CD4-positive, alpha-beta T cell treated with Interferon gamma for 1 hour (primary cell): ENCODE measurements at places on chromosomes 7 and 10.

GRCh38 chr10:9243941-9244411, 1189.5 kb downstream of the GATA3 start:
- DNase-seq = no peak

DNA sequence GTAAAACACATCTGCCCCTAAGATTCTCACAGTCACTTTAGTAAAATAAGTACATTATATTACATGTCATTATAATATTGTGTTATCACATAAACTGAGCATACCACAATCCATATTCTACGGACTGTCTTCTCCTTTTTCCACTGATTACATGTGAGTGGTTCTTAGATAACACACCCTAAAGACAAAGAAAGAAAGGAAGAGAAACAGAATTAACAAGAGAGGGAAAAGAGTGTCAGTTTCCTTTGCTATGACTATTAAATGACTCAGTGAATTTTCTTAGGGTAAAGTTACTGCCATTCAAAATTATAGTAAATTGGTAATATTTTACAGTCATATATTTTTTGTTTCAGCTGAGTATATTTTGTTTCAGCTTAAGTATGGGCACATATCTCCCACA, 268.3 kb downstream of the TWIST1 start:
- no peak for DNase-seq

DNA sequence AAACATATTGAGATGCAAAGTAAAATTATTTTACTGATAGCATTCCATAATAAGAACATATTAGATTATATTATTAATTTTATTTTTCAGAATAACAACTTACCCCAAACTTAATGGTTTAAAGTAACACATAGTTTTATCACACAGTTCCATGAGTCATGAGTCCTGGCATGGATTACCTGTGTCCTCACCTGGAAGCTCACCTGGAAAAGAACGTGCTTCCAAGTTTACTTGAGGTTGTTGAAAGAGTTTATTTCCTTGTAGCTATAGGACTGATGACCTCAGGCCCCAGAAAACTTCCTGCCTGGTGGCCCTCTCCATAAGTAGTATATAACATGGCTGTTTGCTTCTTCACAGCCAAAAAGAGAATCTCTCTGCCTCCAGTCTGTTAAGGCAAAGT, 254.6 kb downstream of the TFEC start:
- no peak for DNase-seq

DNA sequence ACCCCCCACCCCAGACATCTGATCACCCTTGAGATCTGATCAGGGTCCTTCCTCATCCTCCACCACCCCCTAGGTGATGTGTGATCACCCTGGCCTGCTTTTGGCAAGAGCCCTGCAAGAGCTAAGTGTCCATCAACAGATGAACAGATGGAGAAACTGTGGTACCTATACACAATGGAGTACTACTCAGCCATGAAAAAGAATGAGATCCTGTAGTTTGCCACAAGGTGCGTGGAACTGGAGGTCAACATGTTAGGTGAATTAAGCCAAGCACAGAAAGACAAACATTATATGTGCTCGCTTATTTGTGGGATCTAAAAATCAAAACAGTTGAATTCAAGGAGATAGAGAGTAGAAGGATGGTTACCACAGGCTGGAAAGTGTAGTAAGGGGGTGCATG, 209.1 kb downstream of the USP6NL start:
- DNase-seq = no peak

GRCh38 chr10:76195654-76196390, 764.4 kb downstream of the LRMDA start:
- no peak for DNase-seq

- DNase-seq = no peak
Measured at GRCh38 chr10:29877793-29878491, 181.4 kb downstream of the JCAD start.

DNA sequence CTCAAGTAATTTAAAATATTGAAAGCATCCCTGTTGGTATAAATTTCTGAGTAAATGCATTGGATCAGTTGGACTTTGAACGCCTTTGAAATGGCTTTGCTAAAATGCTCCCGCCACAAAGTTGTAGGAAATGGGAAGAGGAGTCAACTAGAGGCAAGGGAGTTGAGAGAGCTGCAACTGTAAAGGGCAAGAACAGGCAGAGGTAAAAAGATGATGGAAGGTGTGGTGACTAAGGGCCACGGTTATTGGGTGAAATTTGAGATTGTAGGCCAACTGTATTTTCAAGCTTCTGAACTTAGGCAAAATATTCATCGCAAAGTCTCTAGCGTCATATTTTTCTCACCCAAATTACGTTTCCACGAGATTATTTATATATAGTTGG, 595 bp upstream of the SUMF2 start:
- no peak for DNase-seq

GRCh38 chr10:5779730-5780129, 33.5 kb downstream of the GDI2 start:
- DNase-seq = no peak

DNA sequence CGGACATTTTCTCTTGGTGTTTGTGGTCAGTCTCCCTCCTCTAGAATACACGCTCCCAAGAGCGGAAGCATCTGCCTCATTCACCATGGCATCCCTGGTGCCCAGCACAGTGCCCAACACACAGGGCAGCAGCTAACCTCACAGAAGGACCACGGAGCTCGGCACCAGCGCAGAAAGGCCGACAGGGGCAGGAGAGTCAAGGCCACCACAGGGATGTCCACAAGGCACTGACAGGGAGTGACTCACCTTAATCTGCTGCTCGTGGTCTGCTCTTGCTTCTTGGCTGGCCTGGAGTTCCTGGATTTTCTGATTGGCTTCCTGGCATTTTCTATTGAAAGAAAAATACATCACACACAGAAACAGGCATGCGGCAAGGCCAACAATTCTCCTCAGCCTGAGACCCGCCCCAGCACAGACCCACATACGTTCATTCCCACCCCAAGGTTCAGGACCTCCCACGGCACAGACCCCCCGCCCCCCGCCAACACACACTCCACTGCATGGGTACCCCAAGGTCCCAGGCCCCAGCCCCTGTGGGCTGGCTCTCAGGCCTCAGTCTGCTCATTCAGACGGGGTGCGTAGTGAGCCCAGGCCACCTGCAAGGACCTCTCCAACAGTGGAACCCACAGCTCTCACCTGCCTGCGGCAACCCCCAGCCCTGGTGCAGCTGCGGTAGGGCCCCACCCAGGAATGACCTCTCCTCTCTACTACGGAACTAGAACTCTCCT, 14.9 kb downstream of the MAD1L1 start:
- DNase-seq = no peak

DNA sequence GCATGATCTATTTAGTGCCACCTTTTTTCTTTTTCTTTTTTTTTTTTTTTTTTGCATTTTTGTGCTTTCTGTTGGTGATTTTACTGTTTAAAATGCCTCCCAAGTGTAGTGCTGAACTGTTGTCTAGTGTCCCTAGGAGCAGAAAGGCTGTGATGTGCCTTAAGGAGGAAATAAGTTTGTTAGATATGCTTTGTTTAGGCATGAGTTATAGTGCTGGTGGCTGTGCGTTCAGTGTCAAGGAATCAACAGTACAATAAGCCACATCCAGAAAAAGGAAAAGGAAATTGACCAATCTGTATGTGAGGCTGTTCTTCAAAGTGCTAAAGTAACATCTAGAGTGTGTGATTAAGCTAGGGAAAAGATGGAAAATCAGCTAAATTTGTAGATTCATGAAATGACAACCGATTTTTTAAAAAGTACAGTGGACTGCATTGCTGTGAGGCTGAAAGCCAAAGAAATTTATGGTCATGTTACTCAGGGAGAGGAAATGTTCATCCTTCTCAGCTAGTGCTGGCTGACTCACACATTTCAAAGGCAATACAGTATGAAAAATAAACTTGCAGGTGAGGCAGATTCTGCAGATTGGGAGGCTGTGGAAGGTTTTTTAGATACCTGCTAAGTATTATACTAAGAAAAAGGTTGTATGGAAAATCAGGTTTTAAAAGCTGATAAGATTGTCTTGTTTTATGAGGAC, 122.7 kb upstream of the ADCY1 start:
- DNase-seq = no peak

GRCh38 chr10:8051109-8051821, 3.2 kb upstream of the GATA3 start:
- DNase-seq = no peak

DNA sequence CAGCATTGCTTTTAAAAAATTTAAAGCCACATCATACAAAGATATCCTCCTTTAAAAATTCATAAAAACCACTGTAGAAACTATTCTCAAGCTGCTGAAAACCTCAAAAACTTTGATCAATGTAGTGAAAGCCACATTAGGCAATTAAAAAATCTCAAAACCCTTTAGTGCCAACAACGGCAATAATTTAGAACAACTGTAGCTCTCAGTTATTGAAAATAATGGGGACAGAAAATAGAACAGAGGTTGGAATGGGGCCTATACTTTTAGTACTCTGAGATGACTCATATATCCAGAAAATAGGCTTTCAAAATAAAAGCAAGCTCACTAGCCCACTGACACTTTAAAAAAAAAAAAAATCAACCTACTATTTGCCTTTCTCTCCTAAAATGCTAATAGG, 87.5 kb downstream of the GSAP start:
- no peak for DNase-seq

GRCh38 chr7:149620961-149621360, 123.4 kb upstream of the ZNF746 start:
- peak; percentile 26 for DNase-seq
